Activated T-helper 1 cell treated with Interleukin-2 at 50 U/mL for 16 hours (primary cell): ENCODE measurements at places on chromosomes 5 and 9.

DNA sequence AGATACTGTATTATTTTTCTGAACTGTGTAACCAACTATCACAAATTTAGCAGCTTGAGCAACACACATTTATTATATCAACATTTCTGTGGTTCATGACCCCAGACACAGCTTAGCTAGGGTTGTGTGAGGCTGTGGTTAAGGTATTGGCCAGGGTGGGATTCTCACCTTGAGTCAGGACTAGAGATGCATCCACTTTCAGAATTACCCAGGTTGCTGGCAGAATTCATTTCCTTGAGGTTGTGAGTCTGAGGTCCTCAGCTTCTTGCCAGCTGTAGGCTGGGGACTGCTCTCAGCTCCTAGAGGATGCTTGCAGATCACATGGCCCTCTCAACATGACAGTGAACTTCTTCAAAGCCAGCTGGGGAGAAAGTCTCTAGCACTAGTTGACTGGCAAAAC lies 122.5 kb upstream of the RASGRF2 start:
- no peak for DNase-seq

- no peak for DNase-seq
Measured at GRCh38 chr9:101232405-101232977, 152.3 kb downstream of the BAAT start.

- no peak for DNase-seq
Measured at GRCh38 chr9:36946653-36947052, 87.4 kb downstream of the PAX5 start.

DNA sequence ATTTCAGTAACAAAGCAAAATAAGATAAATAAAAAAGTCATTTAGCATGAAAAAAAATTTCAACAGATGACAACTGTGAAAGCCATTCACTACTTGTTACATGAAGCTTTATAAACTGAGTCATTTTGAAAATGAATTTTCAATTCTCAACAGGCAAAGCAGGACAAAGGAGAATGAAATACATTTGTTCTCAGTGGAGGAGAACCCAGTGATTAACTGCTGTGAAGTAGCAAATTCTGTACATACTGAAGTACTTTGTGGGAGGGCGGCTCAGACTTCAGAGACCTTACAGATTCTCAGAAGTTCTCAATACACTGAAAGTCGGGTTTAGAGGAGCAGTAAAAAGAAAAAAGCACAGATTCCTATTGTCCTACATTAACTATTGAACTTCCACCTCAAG lies 21.7 kb downstream of the SKIC3 start:
- DNase-seq, result no peak

GRCh38 chr5:72301557-72301956 lies 18.5 kb downstream of the MRPS27 start:
- DNase-seq, result no peak
